ENCODE measurements at places on chromosomes 3 and 15.

- no peak for DNase-seq
Observed at GRCh38 chr15:94231723-94232468, 535 bp downstream of the MCTP2 start.

GRCh38 chr3:143330296-143330868 lies 210.8 kb downstream of the CHST2 start:
- DNase-seq, result no peak

GRCh38 chr3:86921971-86922680 lies 68.8 kb downstream of the VGLL3 start:
- DNase-seq, result no peak

GRCh38 chr3:46690798-46691197 lies 2.7 kb downstream of the ALS2CL start:
- no peak for DNase-seq

- DNase-seq, result no peak
Observed at GRCh38 chr15:94480289-94480834, 249.0 kb downstream of the MCTP2 start.

DNA sequence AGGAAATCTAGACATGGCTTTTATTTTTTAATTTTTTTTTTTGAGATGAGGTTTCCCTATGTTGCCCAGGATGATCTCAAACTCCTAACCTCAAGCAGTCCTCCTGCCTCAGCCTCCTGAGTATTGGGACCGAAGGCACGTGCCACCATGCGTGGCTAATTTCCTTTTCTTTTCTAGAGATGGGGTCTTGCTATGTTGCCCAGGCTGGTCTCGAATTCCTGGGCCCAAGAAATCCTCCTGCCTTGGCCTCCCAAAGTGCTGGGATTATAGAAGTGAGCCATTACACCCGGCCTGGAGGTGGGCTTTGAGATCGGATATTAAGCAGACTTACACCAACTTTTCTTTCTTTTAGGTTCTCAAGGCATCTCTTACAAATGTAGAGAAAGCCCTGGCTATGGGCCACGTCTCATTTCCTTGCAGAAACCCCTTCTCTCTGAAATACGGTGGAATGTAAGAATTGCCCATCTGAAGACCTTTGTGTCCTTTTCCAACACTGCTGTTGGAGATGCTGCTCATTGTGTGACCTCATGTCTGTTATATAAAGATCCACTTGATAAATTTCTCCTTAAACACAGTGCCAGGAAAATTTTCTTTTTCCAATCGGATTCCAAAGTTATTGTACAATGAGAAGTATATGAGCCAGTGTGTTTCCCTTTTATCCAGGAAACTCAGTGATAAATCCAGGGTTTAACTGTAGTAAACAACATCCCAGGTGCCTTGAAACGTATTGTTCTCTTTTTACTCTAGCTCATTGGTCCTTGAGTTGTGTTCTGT lies 36.8 kb upstream of the CFAP161 start:
- no peak for DNase-seq

GRCh38 chr3:191123231-191123630 lies 75.8 kb upstream of the OSTN start:
- no peak for DNase-seq

- no peak for DNase-seq
Observed at GRCh38 chr15:28981351-28981720, 95.6 kb downstream of the APBA2 start.

- DNase-seq, result no peak
Observed at GRCh38 chr3:102512734-102513504, 78.1 kb downstream of the ZPLD1 start.

DNA sequence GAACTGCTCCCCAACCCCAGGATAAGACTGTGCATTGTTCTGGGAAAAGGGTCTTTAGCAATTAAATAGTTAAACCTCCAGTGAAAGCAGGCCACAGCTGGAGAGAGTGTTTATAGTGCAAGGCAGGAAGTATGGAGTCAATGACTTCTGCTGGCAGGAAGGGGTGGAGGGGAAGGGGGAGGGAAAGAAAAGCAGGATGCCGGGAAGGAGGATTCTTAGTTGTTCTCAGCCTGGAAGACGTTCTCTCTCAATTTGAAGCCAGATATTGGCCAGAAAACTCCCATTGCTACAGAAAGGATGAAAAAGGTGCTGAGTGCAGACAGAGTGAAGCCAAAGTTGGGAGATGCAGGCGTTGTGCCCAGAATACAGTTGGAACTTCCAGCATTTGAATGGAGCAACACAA lies 35.7 kb upstream of the ACTL6A start:
- DNase-seq, result no peak

GRCh38 chr15:44763187-44763586 lies 26.9 kb downstream of the TRIM69 start:
- no peak for DNase-seq

DNA sequence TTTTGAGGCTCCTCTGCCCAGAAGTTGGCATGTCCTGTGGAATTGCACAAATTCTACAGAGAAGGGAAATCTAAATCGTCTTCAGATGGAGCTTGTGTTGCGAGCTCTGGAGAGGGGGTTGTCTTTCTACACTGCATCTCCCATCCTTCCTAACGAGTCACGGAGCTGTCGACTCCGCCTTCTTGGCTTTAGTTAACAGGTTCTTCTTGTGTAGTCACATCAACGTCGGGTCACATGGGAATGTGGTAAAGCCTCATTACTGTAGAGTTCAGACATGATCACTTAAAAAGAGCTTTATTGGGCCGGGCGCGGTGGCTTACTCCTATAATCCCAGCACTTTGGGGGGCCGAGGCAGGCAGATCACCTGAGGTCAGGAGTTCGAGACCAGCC lies 60.0 kb downstream of the DNASE1L3 start:
- no peak for DNase-seq

- DNase-seq, result no peak
Observed at GRCh38 chr3:108713009-108713516, 44.1 kb downstream of the RETNLB start.

GRCh38 chr15:85706779-85707518 lies 87.8 kb downstream of the KLHL25 start:
- DNase-seq, result no peak

- DNase-seq, result no peak
Observed at GRCh38 chr15:98653686-98654085, 5.3 kb downstream of the IGF1R start.
